ENCODE measurements at places on chromosomes 2 and 18. TPM values are rescaled to one million over a fixed set of nuclear protein-coding genes. Genes with fewer than 3 reads are reported as not detected.

RBM45 gene
- 18.2 TPM for total RNA-seq

SERPINB12 gene
- not detected for total RNA-seq

POMC gene
- 0.73 TPM for total RNA-seq

CDH7 gene
- total RNA-seq: not detected

ALLC gene
- not detected for total RNA-seq

UGT1A3 gene
- not detected for total RNA-seq

TEKT4 gene
- not detected for total RNA-seq

CROCC2 gene
- 0.20 TPM for total RNA-seq

HOXD12 gene
- total RNA-seq: not detected

AMER3 gene
- not detected for total RNA-seq

REG3A gene
- not detected for total RNA-seq

CMPK2 gene
- total RNA-seq: 1.4 TPM

LHCGR gene
- total RNA-seq: not detected

SCN7A gene
- not detected for total RNA-seq

ANKRD30BL gene
- not detected for total RNA-seq

EVX2 gene
- total RNA-seq: not detected

PKDCC gene
- 26.5 TPM for total RNA-seq

SP140L gene
- 12.1 TPM for total RNA-seq

ANO7 gene
- total RNA-seq: 0.78 TPM

LYG2 gene
- total RNA-seq: not detected

DSC3 gene
- under 0.01 TPM for total RNA-seq

Data from subcutaneous preadipocyte (primary cell).